ENCODE measurements at places on chromosomes 5 and 9.
A peak's percentile ranks its signal among the peaks of the same experiment; 100 is the strongest.

DNA sequence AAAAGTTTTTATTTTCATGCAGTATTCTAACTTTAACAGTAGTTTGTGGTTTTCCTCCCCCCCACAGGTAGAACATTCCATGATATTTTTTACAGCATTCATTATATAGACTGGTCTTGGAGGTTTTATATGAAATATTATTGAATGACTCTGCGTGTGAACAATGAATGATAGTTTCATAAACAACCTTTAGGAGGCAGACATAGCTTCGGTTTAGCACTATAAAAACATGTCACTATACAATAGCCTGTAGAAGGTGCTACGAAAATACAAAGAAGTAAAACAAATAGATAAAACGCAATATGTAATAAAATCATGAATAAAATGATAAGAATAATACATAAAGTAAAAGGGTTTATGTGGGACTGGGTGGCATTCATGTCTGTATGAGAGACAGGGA lies 8.5 kb downstream of the KLF4 start:
- no peak for DNase-seq

DNA sequence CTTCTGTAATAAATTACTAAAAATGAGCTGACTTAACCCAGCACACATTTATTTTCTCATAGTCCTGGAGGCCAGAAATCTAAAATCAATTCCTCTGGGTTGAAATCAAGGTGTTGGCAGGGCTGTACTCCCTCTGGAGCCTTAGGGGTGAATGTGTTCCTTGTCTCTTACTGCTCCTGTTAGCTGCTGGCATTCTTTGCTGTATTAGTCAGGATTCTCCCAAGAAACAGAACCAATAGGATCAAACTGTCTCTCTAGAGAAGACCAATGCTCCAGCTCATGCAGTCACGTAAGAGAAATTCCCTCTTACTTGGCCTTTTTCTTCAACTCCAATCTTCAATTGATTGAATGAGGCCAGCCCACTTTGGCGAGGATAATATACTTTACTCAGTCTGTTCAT lies 15.3 kb upstream of the CD180 start:
- DNase-seq = no peak

DNA sequence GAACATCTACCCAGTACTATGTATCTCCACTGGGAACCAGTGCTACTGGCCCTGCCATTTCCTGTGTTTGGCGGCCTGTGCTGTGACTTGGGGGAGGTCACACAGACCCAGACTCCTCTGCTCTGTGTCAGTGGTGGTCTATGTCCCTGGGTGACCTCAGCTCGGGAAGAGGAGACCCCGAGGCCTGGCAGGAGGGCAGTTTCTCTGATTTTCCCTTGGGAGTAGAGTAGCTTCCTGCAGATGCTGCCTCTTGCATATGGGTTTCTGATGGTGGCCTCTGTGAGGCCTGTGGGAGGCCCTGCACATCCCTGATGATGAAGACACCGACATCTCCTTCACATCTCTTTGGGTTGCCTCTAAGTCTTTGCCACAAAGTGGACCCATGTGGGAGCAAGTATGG lies 13.0 kb upstream of the SMIM32 start:
- DNase-seq = no peak

DNA sequence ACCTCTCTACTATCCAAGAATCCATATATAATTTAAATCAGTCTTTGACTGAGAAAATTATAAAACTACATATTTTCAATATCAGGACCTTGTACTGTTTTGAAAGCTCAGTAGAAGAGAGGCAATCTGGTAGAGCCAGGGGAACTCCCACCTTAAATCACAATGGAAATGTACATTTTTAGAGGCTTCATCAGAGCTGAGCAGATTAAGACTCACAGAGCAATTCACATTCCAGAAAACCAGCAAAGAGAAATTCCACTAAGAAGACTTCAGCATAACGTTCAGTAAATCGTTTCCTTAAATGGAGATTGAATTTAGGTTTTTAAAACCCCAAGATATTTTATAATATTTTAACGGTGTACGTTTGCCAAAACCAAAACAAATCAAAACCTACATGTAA lies 227.8 kb upstream of the TRPM3 start:
- DNase-seq = no peak

DNA sequence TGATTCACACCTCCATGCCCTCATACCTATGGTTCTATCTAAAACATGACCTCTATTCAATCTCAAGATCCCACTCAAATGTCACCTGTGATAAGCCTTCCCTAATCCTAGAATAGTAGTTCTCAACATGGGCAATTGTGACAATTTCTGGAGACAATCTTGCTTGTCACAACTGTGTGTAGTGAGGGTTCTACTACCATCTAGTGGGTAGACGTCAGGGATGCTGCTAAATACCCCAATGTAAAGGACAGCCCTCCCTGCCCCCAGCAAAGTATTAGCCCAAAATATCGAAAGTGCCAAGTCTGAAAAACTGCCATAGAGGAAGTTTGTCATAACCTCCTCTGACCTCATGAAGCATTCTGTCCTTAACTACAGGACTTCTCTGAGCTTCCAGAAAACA lies 32.0 kb downstream of the TBCA start:
- DNase-seq = no peak

- DNase-seq = peak; percentile 74
These were observed 23.6 kb downstream of the PCDHGC5 start for GRCh38 chr5:141512390-141512910.

DNA sequence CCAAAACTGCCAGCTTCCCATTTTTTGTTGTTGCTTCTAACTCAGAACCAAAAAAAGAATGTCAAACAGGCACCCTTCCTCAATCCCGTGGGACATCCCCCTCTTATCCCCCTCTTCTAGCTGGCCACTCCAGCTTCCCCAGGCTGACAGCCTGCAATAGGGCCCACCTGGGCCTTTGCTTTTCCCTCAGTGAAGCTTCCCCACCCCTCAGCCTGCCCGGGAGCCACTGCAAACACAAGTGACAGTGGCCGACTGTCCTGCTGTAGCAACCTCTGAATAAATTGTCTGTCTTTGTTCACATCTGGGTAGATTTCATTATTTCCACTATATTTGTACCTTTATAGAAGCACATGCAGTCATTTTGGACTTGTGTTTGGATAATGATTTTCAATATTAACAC lies 245.3 kb downstream of the GADD45G start:
- no peak for DNase-seq

Data from activated T-helper 1 cell treated with anti-CD3 and anti-CD28 coated beads, Interleukin-12 subunit alpha, Interleukin-12 subunit beta, Interleukin-2, Interleukin-4 antibody, amounts not matched to agents 30 ng/mL and 10 ng/mL and 1 ng/mL, durations not matched to agents 14 hours and 24 hours and 36 hours (primary cell).